ENCODE measurements at places on chromosomes 1 and 21.

DNA sequence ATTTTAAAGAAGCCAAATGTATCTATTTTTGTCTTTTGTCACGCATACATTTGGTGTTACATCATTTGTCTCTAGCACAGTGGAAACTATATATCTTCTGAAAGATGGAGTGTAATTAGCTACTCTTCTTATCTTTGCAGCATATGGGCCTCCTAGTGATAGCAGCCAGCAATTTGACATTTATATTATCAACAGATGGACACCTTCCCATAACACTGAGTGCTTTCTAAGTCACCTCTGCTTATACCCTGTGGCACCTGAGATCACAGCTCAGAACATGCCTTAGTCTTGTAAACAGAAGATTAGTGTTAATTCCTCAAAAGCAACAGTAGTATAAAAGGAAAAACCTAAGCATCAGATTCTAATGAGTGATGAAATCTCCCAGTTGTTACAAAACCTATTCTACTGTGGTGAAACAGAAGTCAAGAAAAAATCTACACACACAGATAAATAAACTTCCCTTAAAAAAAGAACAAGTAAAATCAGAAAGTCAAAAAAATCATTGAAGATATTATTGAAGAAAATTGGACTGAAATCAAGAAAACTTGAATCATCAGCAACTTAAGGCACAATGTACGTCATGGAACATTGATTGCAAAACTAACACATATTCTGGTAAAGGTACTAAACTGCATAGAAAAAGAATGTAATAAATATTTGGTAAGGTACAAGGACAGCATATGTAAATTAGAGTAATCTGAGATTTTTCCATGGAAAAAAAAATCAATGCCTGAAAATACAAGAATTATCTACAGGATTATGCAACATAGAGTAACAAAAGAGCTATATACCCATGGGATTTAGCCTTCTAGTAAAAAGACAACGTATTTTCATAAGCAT is 61.7 kb downstream of the KCNT2 start:
- no peak for DNase-seq
- H3K27me3 ChIP-seq: no peaks in the 10 kb centered on the region
- H3K36me3 ChIP-seq: no peaks in the 10 kb centered on the region
- no peak overlapping the region for H3K4me3 ChIP-seq
- H3K27ac ChIP-seq: no peak overlapping the region

DNA sequence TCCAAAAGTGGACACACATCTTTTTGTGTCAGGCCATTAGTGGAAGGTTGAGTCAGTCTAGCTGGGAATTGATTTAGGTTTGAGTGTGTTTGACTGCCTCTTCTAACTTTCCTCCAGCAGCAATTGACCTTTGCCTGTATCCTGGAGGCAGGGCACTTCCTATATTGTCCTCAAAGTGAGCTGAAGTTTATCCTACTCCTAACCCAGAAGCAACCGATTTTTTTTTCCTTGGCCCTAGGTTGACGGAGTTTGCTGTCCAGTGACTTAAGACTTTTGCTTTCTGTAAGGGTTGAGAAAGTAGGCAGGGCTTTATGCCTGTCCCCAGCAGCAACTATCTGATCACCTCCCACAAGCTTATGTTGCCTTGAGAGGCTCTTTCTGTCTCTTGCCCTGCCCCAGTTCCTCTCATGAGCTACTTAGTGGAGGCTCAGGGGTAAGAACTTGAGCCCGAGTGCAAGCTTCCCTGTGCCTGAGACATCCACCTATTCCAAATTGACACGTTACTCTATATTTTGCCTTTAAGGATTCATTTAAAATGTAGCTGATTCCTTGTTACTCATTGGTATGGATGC is 30.9 kb downstream of the SLC35F3 start:
- no peaks in the 10 kb centered on the region for H3K36me3 ChIP-seq
- no peaks in the 10 kb centered on the region for H3K27me3 ChIP-seq
- no peak overlapping the region for H3K4me3 ChIP-seq
- no peaks in the 10 kb centered on the region for H3K4me1 ChIP-seq

DNA sequence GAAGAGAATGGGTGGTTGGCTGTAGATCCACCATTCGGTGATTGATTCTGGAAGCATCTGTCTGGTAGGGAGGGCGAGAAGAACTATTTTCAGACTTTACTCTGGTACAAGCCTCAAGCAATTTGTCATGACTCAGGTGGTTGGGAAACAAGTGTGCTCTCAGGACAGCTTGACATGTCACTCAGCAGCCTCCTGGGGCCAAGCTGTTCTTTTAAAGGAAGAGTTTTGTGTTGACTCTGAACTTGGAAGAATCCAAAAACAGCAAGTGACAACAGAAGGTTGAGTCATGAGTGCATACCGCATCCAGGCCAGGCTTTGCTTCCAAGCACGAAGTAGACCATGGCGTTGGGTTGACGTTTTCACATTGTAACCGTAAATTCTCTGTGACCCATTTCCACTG is 65.9 kb downstream of the CLIC6 start:
- H3K4me3 ChIP-seq: no peak overlapping the region
- DNase-seq: no peak
- no peaks in the 10 kb centered on the region for H3K27me3 ChIP-seq
- H3K27ac ChIP-seq: no peak overlapping the region
- H3K4me1 ChIP-seq: no peaks in the 10 kb centered on the region
- no peaks in the 10 kb centered on the region for H3K36me3 ChIP-seq

DNA sequence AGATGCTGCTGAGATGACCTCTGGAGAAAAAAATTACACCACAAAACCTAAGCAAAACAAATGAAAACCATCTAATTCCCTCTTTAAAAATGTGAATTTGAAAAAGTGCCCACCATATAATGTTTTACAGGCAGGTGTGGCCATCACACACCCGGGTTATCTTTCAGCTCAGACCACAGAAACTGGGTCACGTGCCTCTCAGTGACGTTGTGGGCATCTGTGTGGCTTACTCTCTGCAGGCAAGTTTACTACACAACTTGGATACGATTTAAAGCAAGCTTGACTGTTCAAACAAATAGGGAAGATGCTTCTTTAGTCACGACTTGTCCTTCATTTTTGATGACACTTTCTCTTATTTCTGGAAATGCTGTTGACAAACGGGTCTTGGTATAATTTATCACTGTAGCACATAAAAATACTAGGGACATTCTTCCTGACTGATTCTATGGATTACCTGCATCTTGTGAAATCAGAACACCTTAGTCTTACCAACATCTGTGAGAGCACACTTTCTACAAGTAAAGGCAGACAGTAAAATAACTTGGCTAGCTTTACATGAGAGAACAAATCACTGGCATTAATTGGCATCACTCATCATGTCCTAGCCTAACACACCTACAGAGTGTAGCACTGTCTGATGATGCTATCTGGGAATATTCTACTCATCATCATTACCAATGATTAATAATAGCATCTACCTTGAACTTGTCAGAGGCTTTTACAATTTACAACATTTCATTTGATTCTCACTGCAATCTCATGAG is 89.3 kb upstream of the EDEM3 start:
- no peak overlapping the region for H3K27ac ChIP-seq
- H3K4me1 ChIP-seq: peaks cover 12% of the 10 kb centered on the region
- H3K4me3 ChIP-seq: no peak overlapping the region
- H3K36me3 ChIP-seq: no peaks in the 10 kb centered on the region

GRCh38 chr1:27621051-27621920 is 13.7 kb downstream of the FGR start:
- H3K27me3 ChIP-seq: no peaks in the 10 kb centered on the region
- H3K36me3 ChIP-seq: no peaks in the 10 kb centered on the region
- H3K4me3 ChIP-seq: no peak overlapping the region
- no peak overlapping the region for H3K27ac ChIP-seq

DNA sequence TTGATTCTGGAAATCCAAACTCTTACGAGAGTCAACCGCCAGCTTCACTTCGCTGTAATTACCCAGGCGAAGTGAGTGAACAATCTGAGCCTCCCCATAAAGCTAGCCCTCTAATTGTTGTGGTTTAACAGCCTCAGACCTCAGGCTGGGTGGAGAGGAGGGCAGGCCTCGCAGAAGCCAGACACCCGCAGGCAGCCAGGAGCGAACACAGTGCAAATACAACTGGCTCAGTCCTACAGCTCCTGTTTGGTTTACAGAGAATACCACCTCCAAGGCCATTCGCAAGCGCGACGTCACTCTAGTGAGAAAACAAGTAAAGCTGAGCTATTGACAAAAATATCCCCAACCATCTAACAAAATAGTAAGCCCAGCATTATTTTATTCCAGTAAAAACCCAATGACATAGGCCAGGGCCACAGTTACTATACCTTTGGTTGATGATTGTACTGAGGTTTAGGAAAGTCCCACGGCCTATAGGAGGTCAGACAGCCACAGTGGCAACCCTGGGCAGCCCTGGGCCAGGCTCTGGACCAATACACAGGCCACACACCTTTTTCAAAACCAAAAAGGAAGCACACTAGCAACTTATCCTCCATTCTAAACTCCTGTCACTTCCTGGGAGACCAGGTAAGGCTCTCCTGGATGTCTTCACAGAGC is 163.3 kb downstream of the ETS2 start:
- H3K27me3 ChIP-seq: no peaks in the 10 kb centered on the region
- no peak overlapping the region for H3K27ac ChIP-seq
- H3K4me3 ChIP-seq: no peak overlapping the region
- no peaks in the 10 kb centered on the region for H3K36me3 ChIP-seq
- H3K4me1 ChIP-seq: no peaks in the 10 kb centered on the region
- no peak for DNase-seq

All from Karpas-422 (cell line).